ENCODE measurements at places on chromosomes 1 and 21.

GRCh38 chr21:43932005-43932404 lies 67.0 kb downstream of the AGPAT3 start:
- no peak for DNase-seq

DNA sequence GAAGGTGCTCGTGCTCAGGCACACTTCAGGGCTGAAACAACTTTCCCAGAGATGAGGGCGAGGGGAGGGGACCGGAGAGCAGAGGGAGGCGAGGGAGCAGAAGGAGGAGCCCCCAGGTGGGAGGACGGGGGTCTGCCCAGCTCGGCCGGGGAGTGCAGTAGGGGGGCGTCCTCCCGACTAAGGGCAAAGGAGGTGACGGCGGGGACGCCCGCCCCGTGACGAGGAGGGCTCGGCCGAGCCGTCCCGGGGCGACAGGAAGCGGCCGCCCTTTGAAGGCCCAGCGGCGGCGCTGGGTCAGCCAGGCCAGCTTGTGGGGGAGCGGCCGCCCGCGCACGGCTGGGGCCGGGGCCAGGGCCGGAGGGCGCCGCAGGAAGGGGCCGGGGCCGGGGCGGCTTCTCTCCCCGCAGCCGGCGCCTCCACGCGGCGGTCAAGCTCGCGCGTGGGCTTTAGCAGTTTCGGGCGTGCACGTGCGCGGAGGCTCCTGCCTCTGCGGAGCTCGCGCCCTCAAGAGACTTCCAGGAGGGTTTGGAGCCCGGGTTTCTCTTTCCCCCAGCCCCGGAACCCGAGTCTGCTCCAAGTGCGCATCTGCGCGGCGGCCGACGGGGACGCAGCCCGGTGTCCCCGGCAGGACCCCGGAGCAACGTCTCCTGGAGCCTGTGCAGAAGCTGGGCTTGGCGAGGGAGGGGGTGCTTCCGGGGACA lies 100.8 kb upstream of the SLC45A1 start:
- DNase-seq, result no peak

- DNase-seq, result no peak
These were observed 8.0 kb upstream of the MACF1 start for GRCh38 chr1:39196244-39197215.

- DNase-seq, result no peak
These were observed 36.7 kb upstream of the RAP1A start for GRCh38 chr1:111582644-111583618.

- DNase-seq, result no peak
These were observed 13.0 kb upstream of the ARHGAP29 start for GRCh38 chr1:94250341-94250740.

GRCh38 chr1:174217787-174218574 lies 58.7 kb downstream of the RABGAP1L start:
- no peak for DNase-seq

DNA sequence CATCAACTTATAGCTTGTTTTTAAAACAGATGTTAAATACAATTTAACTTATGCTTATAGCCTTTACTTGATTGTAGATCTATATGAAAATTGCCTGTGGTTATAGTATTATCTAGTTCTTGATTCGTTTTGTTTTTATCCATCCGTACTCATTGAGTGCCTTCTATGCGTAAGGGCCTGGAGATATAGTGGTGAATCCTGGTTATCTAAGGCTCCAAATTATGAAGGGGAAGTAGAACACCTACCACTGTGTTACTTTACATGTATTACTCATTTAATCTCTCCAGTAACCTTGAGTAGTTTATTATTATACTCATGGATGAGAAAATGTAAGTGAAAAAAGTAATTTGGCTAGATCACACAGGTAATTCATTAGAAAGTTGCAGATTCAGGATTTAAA lies 121.8 kb downstream of the OSBPL9 start:
- no peak for DNase-seq

GRCh38 chr1:174174461-174175329 lies 15.4 kb downstream of the RABGAP1L start:
- no peak for DNase-seq

GRCh38 chr1:30110846-30111245 lies 612.5 kb downstream of the MATN1 start:
- no peak for DNase-seq

DNA sequence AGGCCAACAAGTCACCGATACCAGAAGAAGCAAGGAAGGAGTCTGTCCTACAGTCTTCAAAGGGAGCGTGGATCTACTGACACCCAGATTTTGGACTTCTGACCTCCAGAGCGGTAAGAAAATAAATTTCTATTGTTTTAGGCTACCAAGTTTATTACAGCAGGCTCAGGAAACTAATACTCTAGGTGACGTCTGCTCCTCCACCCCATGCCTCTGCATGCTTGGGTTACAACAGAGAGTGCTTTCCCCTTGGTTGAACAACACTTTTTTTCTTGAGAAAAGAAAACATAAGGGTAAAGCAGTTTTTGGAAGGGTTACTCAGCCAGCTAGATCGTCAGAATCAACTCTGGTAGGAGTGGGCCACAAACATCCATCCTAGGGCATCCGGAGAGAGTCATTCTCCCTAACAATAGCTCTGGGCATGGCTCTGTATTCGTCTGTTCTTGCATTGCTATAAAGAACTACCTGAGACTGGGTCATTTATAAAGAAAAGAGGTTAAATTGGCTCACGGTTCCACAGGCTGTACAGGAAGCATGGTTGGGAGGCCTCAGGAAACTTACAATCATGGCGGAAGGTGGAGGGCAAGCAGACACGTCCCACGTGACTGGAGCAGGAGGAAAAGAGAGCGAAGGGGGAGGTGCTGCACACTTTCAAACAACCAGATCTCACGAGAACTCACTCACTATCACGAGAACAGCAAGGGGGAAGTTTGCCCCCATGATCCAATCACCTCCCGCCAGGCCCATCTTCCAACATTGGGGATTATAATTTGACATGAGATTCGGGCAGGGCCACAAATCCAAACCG lies 22.2 kb upstream of the DNAJC11 start:
- no peak for DNase-seq

GRCh38 chr1:21289700-21290545 lies at the start of gene ECE1:
Gene ECE1, minus strand, starts transcription at chr1:21290463. Its CDS starts 49 bp downstream, at chr1:21290414.
- DNase-seq, result peak; percentile 11

GRCh38 chr1:47443530-47444296 lies 5.9 kb downstream of the FOXD2 start:
- DNase-seq, result no peak

GRCh38 chr21:38352536-38353219 lies 95.9 kb downstream of the KCNJ15 start:
- DNase-seq, result no peak

GRCh38 chr1:96016219-96016618 lies 705.4 kb upstream of the PTBP2 start:
- DNase-seq, result no peak

DNA sequence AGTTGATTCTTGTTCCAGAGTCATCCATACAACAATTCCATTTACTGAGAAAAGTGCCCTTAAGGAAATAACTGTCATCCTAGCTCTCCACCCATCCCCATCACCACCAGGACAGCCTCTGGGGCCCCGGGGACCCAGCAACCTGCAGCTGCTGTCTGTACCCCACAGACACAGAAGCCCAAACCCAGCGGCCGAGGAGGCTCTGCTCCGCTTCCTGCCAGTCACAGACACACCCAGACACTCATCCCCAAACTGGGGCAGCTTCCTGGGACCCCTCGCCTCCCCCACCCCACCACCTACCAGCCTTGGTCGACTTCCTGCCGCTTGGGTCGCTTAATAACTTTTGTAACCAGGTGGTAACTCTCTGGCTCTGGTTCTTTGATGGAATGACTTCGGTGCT lies 121.6 kb upstream of the SLC25A33 start:
- DNase-seq, result no peak

GRCh38 chr1:68470388-68470970 lies 20.7 kb upstream of the RPE65 start:
- DNase-seq, result no peak

DNA sequence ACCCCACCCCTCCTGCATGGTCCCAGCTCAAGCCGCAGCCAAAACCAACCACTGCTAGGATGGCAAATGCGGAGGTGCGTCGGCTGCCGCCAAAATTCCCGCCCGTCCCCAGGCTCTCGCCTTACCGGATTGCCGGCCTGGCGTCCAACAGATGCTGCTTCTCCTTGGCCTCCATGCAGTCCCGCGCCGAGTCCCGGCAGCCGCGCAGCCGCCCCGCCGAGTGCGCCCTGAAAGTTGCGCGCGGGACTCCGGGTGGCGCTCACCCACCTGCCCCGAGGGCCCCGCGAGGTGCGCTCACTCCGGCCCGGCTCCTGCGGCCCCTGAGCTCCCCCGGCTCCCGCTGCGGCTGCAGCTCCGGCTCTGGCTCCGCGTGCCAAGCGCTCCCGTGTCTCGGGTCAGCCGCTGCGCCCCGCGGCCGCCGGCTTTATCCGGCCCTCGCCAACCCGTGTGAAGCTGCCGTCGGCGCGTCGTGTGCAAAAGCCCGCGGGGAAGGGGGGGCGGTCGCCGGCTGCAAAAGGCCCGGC lies at the start of gene SLC30A2:
Gene SLC30A2, minus strand, starts transcription at position 397 of the 524 bp plus-strand sequence. Its CDS starts 222 bp downstream, at position 175.
- DNase-seq, result no peak

GRCh38 chr1:62196086-62196690 lies 1.5 kb downstream of the L1TD1 start:
- no peak for DNase-seq

GRCh38 chr1:203463469-203464062 lies 12.0 kb upstream of the PRELP start:
- DNase-seq, result no peak

DNA sequence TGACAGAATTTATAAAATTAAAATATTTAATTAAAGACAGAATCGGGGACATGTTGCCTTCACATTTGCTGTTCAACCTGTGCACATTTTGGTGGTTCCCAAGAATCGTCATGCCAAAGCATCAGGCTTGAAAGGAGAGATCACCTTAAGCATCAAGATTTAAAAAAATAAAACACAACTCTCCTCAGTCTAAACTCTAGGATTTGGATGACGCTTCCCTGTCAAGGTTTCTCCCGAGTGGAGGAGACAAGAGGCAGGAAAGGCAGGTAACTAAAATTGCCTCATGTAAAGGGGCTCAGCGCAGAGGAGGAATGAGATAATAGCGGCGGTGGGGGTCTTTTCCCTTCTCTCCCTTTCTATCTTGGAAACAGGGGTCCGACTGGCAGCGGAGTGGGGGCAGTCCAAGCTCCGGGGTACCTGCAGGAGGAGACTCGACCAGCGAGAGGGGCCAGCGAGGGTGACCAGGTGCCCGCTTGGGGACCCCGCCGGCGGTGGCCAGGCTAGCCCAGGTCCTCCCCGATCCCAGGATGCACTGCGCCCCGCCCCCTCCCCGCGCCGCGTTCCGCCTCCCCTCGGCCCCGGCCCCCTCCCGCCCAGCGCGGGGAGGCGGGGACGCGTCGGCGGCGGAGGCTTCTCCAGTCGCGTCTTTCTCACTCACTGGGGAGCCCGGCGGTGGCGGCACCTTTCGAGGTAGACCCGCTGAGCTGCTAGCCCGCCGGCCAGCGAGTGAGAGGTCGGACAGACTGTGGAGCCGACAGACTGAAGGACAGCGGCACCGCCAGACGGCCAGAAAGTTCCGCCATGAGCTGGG lies at the start of gene FNBP1L:
Gene FNBP1L, plus strand, starts transcription at position 638 of the 811 bp plus-strand sequence. Its CDS starts 164 bp downstream, at position 802.
- DNase-seq, result peak; percentile 22

- DNase-seq, result no peak
These were observed 9.6 kb upstream of the IL20 start for GRCh38 chr1:206855859-206856258.

- no peak for DNase-seq
These were observed 6.5 kb upstream of the IBA57 start for GRCh38 chr1:228159008-228159665.

DNA sequence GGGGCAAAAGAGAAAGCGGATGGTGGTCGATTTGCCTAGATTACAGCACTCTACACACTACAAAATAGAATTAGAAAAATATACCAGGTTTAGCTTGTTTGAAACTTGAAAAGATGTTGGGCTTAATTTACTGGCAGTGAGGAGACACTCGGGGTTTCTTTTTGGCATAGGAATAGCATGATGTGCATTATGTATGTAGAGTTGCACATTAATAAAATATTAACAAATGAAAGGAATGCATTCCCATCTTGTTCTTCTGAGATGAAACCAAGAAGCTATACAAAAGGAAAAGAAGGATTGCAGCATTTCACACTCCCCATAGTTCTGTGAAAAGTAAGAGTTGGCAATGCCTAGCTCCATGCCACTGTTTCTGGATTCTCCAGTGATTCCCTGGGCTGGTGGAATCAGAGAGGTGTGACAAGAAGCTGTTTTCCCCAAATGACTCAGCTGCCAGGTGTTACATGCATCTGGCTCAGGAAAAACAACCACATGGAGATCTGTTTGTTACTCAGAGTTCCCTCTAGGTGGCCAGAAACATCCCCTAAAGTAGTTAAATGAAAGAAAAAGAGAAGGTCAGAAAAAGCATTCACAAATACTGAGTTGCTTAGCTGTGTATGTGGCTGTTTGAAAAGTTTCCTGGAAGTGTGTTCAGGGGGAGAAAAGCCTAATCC lies 115.6 kb downstream of the UCK2 start:
- DNase-seq, result no peak

- no peak for DNase-seq
These were observed 3.9 kb downstream of the KPRP start for GRCh38 chr1:152761609-152762213.

GRCh38 chr1:84539972-84540371 lies 33.6 kb upstream of the GNG5 start:
- no peak for DNase-seq

DNA sequence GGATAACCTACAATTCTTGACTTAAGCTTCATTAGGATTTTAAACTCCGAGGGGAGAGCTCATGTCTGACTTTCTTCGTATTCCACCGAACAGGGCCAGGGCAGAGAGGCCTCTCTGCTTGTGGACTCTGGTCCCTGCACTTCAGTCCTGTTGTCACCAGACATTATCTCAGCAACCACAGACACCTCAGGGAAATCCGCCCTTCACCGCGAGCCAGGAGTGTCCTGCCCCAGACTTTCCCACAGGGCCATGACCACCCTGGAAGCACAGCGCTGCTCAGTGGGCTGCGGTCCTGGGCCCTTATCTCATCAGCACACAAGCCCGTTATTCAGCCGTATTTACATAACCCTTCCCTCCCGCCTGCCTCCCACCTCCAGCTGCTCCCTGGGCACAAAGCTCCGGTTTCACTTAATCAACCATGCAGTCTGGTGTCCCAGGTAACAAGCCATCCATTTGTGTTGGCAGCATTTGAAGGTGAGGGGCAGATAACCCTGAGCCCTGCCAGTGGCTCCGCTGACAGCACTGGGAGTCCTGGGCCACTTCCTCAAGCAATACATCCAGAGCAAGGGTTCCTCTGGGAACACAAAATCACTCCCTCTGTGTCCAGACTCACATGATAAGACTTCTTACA lies 122.8 kb upstream of the RAB4A start:
- DNase-seq, result no peak

GRCh38 chr21:35942211-35943144 lies 117.8 kb downstream of the SETD4 start:
- DNase-seq, result no peak

Measured in activated CD4-positive, CD25-positive, alpha-beta regulatory T cell (primary cell).